ENCODE measurements at places on chromosomes 11 and 22. TPM values are rescaled to one million over a fixed set of nuclear protein-coding genes. Genes with fewer than 3 reads are reported as not detected.

The PRSS23 gene
- 189 TPM for total RNA-seq

The PDGFD gene
- 0.83 TPM for total RNA-seq

The SMC1B gene
- total RNA-seq = not detected

The TRIM6 gene
- 8.7 TPM for total RNA-seq

The TRIM29 gene
- total RNA-seq = 0.51 TPM

The IFITM10 gene
- total RNA-seq = 1.5 TPM

The RAG1 gene
- total RNA-seq = 0.74 TPM

The OR5AN1 gene
- not detected for total RNA-seq

The OR52A1 gene
- total RNA-seq = not detected

Measured in smooth muscle cell of the umbilical artery (primary cell).